ENCODE measurements at places on chromosomes 7 and 10.

GRCh38 chr7:23369100-23369499 lies 70.0 kb downstream of the MALSU1 start:
- DNase-seq: no peak

DNA sequence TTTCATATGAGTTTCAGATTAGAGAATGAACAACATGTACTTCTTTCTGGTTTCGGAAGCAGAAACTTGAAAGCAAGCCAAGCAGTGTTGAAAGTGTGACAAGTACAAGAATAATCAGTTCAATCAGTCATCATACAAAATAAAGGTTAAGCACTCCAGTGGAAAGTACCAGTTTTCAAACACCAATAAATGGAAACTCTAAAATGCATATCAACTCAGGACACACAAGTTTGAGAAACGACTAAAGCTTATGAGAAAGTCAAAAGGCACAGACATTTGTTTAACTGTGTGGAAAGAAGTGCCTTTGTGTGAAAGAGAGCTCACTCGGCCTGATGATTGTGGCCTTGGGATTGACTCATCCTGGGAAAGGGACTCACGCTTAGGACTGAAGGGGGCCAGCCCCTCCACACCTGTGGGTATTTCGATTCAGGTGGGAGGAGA lies 60.6 kb upstream of the AKR1C1 start:
- no peak for DNase-seq

GRCh38 chr10:103040418-103040817 lies 122.3 kb downstream of the CNNM2 start:
- no peak for DNase-seq

DNA sequence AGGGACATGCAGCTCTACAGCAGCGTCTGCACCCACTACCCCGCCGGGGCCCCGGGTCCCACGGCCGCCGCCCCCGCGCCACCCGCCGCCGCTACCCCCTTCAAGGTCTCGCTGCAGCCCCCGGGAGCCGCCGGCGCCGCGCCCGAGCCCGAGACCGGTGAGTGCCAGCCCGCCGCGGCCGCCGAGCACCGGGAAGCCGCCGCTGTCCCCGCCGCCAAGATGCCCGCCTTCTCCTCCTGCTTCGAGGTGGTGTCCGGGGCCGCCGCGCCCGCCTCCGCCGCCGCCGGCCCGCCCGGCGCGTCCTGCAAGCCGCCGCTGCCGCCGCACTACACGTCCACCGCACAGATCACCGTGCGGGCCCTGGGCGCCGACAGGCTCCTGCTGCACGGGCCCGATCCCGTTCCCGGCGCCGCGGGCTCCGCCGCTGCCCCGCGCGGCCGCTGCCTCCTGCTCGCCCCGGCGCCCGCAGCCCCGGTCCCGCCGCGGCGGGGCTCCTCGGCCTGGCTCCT lies 631 bp downstream of the OTUD1 start:
- DNase-seq: no peak

DNA sequence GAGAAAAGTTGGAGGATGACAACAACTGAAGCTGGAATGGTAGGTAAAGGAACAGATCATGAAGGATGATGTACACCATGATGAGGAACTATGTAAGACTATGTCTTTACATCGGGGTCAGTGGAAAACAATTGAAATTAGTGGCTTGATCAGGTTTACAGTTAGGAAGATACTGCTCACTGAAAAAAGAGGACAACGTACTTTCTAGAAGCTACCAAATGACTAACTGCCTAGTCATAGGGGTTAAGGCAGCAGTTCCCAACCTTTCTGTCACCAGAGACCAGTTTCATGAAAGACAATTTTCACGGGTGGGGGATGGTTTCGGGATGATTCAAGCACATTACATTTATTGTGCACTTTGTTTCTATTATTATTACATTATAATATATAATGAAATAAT lies 91.6 kb upstream of the ANKRD1 start:
- no peak for DNase-seq

DNA sequence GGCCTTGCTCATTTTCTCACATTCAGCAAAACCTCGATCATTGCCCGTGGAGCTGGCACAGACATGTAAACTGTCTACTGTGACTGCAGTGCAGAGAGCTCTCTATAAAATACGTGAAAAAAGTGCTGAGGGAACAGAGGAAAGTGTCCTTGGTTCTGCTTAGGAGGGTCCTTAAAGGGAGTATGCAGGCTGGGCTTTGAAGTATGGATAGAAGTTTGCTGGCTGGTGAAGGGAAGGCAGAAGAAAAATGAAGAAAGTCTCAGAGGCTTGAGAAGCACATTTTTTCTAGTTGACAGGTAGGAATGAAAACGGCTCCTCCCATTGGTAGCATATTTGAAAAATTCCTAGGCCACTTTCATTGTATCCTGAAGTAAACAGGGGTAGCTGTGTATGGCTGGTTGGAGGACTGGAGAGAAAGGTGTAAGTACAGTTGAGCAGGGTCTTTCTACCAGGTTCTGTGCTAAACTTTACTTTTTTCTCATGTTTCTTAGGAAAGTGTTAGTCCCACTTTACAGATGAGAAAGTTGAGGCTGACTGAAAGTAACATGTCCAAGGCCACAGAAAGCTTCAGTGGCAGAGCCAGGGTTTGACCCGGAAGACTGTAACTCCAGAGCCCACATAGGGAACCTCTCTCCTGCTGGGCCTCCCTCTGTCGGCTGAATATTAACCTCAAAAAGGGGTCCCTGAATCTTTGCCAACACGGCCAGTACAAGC lies 63.0 kb upstream of the PPIF start:
- no peak for DNase-seq

- no peak for DNase-seq
These were observed 289.1 kb upstream of the SHH start for GRCh38 chr7:156101355-156101754.

DNA sequence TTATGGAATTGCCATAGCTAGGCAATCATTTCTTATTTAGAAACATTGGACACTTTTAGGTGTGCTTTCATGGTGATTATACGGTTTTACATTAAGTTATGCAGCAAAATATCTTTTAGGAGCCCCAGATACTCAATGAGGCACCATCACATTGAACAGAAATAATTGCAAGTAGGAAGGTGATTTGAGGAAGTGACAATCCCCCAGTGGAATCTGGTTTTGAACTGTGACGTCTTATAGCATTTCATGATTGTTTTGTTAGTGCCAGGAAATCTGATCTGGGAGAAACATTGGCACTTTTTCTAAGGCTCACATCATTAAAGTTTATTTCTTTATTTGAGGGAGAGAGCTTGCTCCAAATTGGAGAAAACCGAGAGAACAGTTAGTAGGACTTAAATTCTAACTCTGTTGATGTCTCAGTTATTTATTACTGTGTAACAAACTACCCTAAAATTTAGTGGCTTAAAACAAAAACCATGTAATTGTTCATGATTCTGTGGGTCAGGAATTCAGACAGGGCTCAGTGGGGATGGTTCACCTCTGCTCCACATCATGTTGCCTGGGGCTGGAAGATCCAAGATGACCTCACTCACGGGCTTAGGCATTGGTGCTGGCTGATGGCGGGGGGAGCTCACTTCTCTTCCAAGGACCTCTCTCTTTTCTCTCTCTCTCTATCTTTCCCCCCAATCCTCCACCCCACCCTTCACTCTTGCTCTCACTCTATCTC lies 78.2 kb upstream of the STEAP1B start:
- no peak for DNase-seq

GRCh38 chr7:82605247-82605864 lies 161.8 kb upstream of the CACNA2D1 start:
- DNase-seq: no peak

GRCh38 chr7:129780257-129780973 lies 168.9 kb downstream of the NRF1 start:
- DNase-seq: no peak

DNA sequence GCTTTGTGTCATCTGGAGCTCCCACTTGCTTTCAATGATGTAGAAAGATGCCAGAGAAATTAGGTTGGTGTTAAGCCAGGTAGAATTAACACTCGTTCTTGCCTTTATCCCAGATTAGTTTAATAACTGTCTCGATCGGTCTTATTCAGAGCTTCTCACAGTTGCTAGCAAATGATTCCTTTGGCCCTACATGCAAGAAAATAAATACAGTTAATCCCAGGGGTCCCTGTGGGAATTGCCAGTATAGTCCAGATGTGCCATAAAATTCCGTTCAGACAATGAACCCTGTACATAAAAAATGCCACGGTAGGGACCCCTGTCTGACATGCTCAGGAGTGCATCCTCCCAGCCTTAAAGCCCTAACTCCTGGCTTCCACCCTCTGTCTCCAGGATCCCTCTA lies 207.5 kb downstream of the ARHGAP12 start:
- no peak for DNase-seq

DNA sequence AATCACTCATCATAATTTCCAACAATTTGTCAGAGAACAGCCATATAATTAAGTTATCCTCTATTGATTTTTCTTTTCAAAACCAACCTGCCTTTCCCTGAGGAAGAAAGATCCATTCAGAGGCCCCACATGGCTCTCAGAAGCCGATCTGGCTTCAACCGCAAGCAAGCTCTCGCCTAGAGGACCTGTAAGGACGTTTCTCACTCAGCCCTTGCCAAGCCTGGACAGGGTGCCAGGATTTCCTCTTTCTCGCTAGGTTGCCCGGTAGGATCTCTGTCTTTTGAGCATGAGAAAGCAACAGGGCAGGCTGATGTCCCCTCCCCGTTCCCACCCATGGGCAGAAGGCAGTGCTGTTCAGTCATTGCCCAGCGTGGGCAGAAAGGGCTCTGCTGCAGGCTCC lies 13.0 kb downstream of the AIFM2 start:
- DNase-seq: no peak

- no peak for DNase-seq
These were observed 131.6 kb downstream of the ACTR3B start for GRCh38 chr7:152891160-152891621.

- no peak for DNase-seq
These were observed 126.5 kb downstream of the MYL10 start for GRCh38 chr7:101502466-101503098.

DNA sequence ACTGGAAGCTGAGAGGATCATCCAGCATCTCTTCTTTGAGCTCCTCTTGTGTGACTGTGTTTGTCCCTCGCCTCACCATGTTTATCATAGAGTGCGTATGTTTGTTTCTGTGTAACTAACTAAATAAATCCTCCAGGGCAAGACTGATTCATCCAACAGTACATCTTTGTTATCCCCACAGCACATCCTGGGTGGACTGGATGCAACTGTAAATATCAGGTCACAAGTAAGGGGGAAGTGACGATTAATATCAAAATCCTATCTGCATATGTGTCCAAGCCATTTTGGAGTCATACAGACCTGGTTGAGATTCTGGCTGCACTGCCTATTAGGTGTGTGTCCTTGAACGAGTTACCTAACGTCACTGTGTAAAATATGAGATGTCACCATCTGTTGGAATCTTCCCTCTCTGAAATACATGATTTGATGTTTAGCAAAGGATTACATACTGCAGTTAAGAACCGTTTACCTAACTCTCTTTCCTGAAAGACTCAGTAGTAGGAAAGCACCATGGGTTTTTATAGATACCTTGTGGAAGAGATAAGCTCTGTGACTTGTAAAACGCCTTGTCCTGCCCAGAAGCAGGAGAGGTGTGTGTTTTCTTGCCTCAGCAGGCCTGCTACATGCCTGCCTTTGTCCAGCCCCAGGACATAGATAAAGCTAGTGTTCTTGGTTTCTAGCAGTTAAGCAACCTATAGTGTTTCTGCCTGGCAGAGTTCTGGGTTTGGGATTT lies 25.8 kb downstream of the WBP1L start:
- no peak for DNase-seq

- DNase-seq: no peak
These were observed 4.0 kb upstream of the MINPP1 start for GRCh38 chr10:87500646-87501048.

- no peak for DNase-seq
These were observed 30.8 kb downstream of the TM9SF3 start for GRCh38 chr10:96556003-96556402.

GRCh38 chr7:156156734-156157408 lies 344.6 kb upstream of the SHH start:
- no peak for DNase-seq

- DNase-seq: no peak
These were observed 134.3 kb downstream of the C10orf90 start for GRCh38 chr10:126536148-126536547.

GRCh38 chr10:75304741-75305390 lies 69.1 kb upstream of the COMTD1 start:
- no peak for DNase-seq

DNA sequence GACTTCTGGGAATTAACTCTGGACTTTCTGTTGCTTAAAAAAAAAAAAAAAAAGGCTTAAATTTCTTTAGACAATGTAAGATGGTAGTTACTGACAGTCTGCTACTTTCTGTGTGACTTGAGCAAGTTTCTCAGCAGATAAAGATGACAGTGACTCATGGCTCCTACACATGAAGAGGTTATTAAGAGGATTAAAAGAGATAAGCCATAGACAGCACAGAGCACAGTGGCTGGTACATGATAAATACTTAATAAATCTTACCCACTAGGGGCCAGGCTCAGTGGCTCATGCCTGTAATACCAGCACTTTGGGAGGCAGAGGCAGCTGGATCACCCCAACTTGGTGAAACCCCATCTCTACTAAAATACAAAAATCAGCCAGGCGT lies 174.8 kb downstream of the JAZF1 start:
- no peak for DNase-seq

- no peak for DNase-seq
These were observed 42.5 kb upstream of the LCOR start for GRCh38 chr10:96789571-96790108.

GRCh38 chr7:66627881-66628360 lies 760 bp upstream of the KCTD7 start:
- no peak for DNase-seq

DNA sequence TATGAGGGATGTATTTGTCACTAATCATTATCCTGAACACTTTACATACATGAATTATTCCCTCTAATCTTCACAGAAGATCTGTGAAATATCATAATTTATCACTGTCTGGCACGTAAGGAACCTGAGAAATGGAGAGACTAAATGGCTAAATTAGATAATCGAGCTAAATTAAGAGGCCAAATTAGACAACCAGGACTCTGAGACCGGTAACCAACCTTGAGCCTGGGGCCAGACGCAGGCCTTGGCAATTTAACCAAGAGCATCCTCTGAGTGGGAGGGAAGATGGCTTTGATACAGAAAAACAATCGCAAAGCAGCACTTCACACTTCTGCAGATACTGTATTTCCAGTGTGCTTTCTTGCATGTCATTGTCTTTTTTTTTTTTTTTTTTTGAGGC lies 21.4 kb downstream of the SVOPL start:
- DNase-seq: no peak

DNA sequence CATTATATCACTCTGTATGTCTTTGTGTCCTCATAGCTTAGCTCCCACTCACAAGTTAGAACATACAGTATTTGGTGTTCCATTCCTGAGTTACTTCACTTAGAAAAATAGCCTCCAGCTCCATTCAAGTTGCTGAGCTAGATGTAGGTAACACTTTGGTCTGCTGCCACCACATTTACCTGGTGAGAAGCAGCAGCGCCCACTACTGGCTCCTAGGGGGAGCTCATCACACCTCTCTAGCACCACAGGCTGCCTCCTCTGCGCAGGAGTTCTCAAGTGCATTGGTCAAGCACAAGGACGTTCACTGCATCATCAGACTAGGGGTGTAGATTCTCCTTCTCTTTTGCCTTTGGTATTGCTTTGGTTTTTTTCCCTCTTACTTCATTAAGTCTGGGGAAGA lies 530.9 kb upstream of the AUTS2 start:
- no peak for DNase-seq

Data from HFF-Myc (cell line).